ENCODE measurements at places on chromosomes 5 and 9.
A peak's percentile ranks its signal among the peaks of the same experiment; 100 is the strongest.

- DNase-seq, result no peak
Observed at GRCh38 chr5:87129046-87129445, 138.6 kb upstream of the RASA1 start.

GRCh38 chr5:1515311-1515920, 8.3 kb downstream of the LPCAT1 start:
- DNase-seq, result no peak

DNA sequence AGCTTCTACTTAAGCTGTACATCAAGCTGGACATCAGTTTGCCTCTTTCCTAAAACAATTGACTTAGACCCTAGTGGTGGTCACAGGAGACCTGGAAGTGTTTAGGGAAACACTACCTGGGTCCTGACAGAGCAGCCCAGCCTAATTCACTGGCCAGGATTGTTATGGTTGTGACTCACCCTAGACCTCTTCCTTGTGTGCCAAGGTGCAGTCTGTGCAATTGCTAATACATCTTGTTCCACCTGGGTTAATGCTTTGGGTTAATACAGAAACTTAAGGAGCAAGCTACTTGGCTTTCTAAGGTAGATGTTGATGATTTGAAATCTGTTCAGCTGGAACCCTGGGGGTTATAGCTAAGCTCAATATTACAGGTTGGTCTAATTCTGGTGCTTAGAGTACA, 48.7 kb upstream of the SLC46A2 start:
- DNase-seq, result no peak

GRCh38 chr5:90264689-90265544, 144.6 kb downstream of the CETN3 start:
- peak; percentile 50 for DNase-seq

GRCh38 chr5:1884678-1885403, 2.1 kb upstream of the IRX4 start:
- DNase-seq, result no peak

GRCh38 chr5:115086473-115086872, 83.2 kb downstream of the TRIM36 start:
- no peak for DNase-seq

- no peak for DNase-seq
Observed at GRCh38 chr9:20217596-20217995, 404.7 kb downstream of the MLLT3 start.

DNA sequence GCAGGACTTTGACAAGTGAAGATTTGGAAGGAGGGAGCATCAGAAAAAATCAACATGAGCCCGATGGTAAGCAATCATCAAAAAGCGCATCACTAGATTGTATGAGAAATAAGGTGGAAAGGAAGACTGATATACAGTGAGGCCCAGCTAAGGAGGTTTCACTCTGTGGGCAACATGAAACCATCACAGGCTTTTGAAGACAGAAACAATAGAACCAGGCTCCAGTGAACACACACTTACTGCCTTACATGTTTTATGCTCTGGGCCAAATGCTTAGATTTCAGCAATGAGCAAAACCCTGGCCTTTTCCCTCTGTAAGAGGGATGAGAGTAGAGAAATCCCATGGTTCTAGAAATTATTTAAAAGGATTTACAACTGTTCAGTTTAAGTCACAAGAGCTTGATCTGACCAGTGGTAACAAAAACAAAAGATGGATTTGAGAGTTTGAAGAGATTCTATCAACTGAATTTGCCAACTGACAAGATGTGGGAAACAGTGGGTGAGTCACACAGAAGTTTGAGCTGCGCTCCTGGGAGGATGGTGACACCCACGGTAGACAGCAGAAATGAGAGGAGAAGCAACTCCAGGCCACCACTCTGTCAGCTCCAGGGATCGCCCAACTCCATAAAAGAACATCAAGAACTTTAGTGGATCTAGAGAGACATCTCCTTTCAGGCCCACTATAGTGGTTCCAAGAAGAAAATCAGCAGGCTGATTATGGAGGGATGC, 261.8 kb downstream of the MCTP1 start:
- no peak for DNase-seq

GRCh38 chr9:93968451-93969327, 13.5 kb upstream of the BARX1 start:
- DNase-seq, result no peak

DNA sequence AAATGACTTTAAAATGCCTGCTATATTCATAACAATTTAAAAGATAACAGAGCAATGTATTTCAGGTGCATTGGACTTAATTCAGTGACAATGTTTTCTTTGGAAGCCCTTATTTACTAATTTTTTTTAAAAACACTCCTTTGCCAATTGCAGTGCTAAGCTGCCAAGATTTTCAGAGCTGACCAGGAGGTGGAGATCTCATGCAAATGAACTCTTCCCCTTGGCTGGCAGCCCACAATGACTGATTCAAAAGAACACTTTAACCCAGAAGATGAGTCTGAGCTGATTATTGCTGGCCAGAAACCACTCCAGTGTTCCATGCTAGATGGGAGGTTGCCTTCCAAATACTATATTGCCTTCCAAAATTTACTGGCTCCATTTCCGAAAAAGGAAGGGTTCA, 128.3 kb upstream of the CCNH start:
- DNase-seq, result peak; percentile 49

DNA sequence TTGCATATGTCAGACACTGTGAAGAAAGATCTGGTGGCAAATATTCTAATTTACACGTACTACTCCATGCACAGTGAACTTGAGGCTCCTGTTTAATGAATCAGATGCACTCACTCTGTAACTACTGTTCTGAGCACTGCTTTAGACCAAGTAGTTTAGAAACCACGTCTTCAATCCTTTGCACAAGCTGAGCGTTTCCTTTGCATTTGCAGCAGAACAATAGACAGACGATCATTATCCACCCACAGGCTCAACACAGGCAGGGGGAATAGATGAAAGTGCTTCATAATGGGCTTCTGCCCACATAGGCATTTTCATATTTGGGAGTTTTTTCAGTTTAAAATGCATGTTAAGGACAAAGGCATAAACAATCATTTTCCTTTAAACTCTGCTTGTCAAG, 423.3 kb upstream of the ADAMTS16 start:
- DNase-seq, result peak; percentile 5

DNA sequence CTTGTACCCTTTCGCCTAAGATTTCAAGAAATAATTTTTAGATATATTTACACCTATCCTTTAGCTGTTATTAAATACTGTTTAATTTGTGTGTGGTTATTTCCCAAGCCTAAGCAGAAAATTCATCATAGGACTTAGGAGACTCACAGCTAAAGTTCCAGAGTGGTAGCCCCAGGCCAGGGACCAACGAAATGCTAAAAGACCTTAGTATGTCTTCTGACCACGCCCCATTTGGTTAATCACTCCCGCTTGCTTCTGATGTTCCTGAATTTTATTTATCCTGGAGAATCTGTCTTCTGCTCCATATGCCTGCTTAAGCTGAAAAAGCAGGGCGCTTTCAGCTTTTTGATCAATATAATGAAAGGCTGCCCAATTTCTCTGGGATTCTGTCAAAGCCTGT, 18.7 kb upstream of the SEMA6A start:
- no peak for DNase-seq

DNA sequence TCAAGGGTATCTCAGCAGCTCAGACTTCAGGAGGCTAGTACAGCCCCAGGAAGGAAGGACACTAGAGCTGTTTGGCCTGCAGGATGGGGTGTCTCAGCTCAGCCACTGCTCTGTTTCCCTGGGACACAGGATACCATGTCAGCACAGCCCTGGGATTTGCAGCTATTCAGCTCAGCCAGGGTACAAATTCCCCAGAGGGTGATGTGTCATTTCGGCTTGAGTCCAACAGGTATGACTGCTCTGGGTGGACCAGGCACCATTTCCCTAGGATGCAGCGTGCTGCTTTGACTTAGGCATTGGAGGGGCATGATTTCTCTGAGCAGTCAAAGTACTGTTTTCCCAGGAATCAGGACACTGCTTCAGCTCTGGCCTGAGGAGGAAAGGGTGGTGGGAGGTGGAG, 130.1 kb downstream of the ARSB start:
- DNase-seq, result no peak

- no peak for DNase-seq
Observed at GRCh38 chr5:156526081-156526925, 199.3 kb downstream of the SGCD start.

DNA sequence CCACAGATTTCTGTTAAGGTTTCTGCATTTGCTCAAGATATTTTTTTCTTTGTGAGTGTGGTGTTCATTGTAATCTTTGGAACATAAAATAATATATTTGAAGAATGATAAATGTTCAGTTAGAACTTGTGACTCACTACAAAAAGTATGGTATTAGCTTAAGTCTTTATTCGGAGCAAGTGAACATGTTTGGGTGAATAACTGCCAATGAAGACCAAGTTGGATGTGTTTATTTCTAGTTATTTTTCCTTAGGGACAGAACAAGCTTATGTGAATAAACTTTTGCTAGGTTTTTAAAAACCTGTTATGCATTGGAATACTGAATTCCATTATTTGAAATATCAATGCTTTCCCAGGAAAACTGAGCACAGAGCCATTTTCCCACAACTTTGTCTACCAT, 418.6 kb downstream of the SLCO4C1 start:
- no peak for DNase-seq

DNA sequence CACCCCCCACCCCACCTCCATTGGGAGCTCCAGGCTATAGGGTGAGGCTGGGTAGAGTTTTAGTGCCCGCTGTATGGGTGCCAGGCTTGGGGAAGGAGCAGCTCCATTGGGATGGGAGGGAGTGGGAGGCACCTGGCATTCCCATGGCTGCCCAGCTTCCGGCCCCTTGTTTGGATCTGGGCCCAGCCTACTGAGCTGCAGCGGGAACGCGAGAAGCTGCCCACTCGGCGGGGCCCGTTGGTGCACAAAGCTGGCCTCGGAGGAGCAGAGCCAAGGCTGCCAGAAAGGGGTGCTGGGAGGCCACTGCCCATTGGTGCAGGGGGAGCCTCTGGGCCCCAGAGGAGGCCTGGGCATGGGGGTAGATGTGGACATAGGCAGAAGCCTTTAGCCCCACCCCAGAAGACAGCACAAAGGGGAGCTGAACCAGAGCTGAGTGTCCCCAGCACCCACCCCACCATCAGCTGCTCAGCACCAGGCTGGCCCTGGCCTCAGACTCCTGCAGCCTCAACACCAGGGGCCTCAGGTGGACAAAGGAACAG, 4.4 kb downstream of the LCN9 start:
- no peak for DNase-seq

- no peak for DNase-seq
Observed at GRCh38 chr9:97703437-97704344, 6.6 kb upstream of the XPA start.

DNA sequence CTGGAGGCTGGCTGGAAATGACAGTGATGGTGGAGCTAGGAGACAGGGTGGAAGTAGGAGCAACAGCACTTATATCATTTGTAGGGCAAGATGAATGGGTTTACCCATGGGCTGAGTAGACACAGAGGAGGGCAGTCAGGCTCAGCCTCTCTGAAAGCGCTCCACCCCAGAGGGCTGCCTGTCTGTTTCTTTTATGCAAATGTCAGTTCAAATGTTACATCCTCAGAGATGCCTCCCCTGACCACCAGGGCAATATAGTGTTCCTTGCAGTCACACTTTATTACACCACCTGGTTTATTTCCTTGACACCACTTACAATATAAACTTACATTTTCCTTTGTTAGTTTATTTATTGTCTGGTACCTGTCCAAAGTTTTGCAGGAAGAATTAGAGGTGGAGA, 159.5 kb upstream of the IL12B start:
- DNase-seq, result no peak

DNA sequence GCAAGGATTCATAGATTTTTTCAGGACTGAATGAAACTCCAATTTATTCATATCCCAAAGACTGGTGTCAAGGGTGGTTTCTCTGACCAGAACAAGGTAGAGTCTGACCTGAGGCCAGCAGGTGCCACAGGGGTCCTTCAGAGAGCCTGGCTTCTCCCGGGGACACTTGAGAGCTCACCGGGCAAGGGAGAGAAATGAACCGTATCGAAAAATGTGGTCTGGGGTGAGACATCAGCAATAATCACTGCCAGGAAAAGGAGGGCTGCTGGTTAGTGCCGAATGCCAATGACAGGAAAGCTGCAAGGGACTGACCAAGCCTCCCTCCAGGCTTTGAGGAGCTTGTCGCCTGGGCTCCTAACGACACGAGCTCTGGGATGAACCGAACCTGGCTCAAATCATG, 142.7 kb downstream of the TTLL11 start:
- no peak for DNase-seq

DNA sequence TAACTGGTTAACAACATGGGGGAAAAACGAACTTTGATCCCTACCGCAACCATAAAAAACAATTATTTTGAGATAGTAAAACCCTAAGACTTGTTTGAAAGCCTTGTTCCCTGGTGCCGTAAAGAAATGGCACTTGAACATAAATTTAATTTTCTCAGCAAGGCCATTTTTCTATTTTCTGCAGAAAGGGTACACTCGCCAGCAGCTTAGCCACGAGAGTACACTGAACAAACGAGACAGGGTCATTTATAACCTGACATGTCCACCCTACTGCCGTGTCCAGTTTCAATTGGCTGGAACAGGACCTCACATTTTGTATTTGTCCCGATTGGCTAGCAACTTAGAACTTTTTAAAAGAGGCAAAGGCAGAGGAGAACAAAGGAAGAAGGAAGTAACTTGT, 26.8 kb downstream of the FBXW11 start:
- no peak for DNase-seq

- no peak for DNase-seq
Observed at GRCh38 chr5:131974016-131974415, 28.6 kb upstream of the MEIKIN start.

- no peak for DNase-seq
Observed at GRCh38 chr5:51201708-51202107, 181.5 kb upstream of the ISL1 start.

- no peak for DNase-seq
Observed at GRCh38 chr9:34047864-34048726, 592 bp downstream of the UBAP2 start.

GRCh38 chr5:6768590-6769230, 55.5 kb downstream of the TENT4A start:
- DNase-seq, result no peak

- DNase-seq, result peak; percentile 40
Observed at GRCh38 chr9:97501177-97501971, at the start of gene TMOD1. Gene TMOD1, plus strand, starts transcription at chr9:97501666. Its CDS starts 22,523 bp downstream, at chr9:97524189.

DNA sequence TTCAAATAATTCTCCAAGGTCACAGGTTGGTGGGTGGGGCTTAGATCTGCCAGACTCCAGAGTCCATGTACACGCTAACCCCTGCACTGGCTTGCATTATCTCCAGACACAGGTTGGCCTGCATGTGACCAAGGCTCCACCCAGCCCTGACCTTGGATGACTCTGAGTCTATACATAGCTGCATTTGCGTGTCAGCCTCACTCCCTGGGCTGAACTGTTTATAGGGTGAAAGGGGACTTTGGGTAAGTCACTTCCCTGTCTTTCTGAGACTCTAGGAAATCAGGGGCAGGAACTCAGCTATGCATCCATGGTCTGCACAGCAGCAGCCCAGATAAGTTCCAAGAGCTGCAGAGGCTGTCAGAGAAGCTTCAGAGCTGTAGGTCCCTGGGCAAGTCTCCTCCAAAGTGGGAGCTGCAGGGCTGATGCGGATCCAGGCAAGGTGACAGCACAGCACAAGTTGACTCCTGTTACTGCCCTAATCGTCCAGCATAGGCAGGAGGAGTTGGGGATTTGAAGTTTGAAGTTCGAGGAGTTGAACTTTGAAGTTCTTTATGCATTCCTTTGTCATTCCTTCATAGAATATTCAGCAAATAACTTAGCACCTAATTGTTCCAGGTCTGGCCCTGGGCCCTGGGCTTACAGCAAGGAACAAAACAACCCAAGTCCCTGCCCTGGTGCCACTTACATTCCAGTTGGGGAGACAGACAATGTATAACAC, 53.4 kb downstream of the SLC22A5 start:
- no peak for DNase-seq
